Omental fat pad (tissue), 4 donors: ENCODE measurements at places on chromosomes 2 and 18. TPM values are rescaled to one million over a fixed set of nuclear protein-coding genes. Genes with fewer than 3 reads are reported as not detected.

DNA sequence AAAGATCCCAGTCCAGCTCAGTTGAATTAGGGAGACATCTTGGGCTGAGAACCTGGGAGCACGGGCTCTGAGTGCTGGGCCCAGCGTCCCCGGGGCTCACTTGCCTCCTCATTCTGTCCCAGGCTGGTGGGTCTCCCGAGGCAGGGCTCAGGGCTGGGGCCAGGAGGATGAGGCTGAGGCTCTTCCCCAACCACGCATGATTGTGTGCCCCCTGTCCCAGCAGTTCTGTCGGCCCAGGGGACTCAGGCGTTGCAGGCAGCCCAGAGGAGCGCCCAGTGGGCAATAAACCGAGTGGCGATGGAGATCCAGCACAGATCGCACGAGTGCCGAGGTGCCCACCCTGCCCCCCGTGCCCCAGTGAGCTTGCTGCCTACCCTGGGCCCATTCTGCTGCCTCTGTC, 910 bp downstream of the PRSS56 start:
- no peak for DNase-seq

DNA sequence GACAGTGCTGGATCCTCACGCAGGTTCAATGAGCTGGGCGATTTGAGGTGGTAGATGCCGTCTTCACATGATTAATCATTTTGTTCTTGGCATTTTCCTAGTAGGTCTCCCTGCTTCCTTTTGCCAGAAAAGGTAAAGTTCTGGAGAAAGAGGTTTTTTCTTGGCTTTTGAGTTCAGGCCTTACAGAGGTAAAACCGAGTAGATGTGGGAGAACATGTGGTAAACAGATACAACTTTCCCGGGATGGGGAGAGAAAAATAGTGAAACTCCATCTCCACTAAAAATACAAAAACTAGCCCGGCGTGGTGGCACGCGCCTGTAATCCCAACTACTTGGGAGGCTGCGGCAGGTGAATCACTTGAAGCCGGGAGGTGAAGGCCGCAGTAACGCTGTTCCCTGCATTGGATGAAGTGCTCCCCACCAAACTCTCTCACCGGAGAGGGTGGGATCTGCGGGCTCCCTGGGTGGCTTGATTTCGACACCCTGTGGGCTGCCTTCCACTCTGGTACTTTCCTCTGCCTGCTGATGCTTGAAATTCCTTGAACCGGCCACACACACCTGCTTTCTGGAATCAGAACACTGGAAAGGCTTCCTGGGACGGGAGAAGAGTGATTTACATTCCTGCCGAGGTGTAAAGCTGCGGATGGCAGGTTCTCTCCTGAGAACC, 88.8 kb downstream of the ACTR3 start:
- no peak for DNase-seq

DNA sequence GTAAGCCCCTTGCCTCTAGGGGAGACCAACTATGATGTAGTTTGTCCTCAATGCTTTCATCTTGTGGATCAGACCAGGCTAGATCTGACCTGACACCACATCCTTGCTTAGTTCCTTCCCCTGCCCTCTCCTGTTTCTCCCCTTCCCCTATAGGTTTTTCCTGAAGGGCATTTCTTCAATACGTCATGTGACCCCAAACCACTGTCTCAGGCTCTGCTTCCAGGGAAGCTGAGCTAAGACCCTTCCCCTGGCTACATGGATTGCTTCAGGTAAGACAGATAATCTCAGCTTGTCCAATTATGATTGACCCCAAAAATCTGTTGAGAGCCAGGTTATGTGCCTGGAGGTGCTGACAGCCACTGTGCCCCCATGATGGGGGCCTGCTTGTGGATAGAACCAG, 22.6 kb upstream of the TTL start:
- no peak for DNase-seq

Gene GKN2
- total RNA-seq = not detected

DNA sequence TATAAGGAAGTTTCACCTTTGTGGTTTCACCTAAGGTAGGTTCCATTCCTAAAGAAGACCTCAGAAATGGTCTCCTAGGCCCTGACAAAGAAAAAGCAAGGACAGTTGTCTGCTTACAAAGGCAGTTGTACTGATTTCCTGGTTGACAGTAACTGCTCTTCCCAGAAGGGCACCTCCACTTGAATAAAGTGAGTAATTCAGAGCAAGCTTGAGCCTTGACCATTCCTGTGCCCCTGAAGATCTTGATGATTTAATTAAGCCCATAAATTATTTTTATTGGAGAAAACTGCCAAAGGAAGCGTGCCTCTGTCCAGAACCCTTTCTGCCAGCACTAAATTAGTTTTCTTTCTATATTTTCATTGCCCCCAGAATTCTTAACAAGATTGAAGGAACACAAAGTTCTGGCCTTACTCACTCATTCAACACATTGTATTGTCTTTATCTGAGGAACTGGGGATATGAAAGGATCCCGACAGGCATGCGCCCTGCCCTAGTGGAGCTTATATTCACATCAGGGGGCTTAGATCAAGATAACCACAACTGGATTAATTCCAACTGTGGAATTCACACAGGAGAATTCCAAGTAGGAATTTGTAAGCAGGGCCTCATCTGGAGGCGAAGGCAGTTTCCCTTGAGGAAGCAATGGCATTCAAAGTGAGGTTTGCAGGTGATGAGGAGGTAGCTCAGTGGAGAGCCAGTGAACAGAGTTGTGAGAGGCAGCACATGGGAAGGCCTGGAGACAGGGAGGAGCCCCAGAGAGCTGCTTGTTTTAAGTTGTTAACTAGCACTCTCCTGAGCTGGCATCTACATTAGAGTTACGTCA, 21.2 kb downstream of the PTRHD1 start:
- DNase-seq = no peak

Gene CFAP65
- not detected for total RNA-seq

Gene ABCG5
- not detected for total RNA-seq

- no peak for DNase-seq
Observed at GRCh38 chr2:23589739-23590138, 204.8 kb downstream of the KLHL29 start.

DNA sequence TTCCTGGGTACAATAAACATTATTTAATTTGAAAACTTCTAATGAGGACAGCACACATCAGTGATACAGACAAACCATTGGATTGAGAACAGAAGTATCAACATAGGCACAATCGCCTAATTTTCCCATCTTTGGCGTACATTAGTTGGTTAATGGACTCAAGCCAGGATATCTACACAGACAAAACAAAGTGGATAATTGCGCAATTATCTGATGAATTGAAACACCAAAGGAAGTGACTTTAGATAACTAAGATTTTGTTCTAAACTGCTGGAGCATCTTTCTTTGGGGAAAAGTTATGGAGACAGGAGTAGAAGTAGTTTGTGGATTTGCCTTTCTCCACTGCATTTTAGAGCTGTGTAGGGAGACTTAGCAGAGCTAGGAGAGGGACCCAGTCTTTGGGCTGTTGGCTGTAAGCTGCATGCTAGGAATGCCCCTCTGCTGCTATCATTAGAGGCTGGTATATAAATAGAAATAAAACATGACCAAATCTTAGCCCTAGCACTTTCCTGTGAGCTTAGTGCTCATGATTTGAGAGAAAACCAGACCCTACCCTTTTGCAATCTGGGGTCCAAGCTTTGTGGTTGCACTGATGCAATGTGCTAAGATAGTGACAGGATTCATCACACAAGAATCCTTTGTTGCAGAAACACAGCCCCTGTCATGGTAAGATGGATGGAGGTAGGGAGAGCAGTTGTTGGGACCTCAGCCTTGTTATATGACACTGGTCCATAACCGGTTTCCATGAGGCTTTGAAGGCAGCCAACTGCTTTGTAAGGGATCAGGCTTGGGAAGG, 264.5 kb upstream of the PIK3C3 start:
- no peak for DNase-seq

- no peak for DNase-seq
Observed at GRCh38 chr2:138324068-138324771, 177.3 kb upstream of the SPOPL start.

- no peak for DNase-seq
Observed at GRCh38 chr2:11945139-11946126, 199.0 kb downstream of the LPIN1 start.

- no peak for DNase-seq
Observed at GRCh38 chr2:174916270-174916930, 88.8 kb downstream of the CHN1 start.

- DNase-seq = no peak
Observed at GRCh38 chr18:77111951-77112746, 20.4 kb downstream of the MBP start.

Gene OR6B2
- not detected for total RNA-seq

DNA sequence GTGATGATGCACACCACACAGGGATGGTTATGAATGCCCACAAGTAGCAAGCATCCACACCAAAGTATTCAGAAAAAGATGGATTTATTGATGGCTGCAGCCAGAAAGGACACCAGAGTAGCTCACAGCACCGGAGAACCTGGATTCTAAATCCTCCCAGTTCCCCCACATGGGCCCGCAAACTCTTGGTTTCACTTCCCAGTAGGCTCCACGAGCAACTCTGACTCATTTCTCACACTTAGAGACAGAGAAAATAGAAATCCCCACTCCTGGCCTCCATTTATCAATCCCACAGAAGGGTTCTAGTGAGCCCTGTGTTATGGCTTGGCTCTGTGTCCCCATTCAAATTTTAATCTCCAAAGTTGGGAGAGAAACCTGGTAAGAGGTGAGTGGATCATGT, 426.7 kb upstream of the MYT1L start:
- DNase-seq = no peak

- no peak for DNase-seq
Observed at GRCh38 chr2:230068016-230068650, 591 bp downstream of the SLC16A14 start.

- no peak for DNase-seq
Observed at GRCh38 chr2:190350371-190350770, 7.0 kb downstream of the INPP1 start.

DNA sequence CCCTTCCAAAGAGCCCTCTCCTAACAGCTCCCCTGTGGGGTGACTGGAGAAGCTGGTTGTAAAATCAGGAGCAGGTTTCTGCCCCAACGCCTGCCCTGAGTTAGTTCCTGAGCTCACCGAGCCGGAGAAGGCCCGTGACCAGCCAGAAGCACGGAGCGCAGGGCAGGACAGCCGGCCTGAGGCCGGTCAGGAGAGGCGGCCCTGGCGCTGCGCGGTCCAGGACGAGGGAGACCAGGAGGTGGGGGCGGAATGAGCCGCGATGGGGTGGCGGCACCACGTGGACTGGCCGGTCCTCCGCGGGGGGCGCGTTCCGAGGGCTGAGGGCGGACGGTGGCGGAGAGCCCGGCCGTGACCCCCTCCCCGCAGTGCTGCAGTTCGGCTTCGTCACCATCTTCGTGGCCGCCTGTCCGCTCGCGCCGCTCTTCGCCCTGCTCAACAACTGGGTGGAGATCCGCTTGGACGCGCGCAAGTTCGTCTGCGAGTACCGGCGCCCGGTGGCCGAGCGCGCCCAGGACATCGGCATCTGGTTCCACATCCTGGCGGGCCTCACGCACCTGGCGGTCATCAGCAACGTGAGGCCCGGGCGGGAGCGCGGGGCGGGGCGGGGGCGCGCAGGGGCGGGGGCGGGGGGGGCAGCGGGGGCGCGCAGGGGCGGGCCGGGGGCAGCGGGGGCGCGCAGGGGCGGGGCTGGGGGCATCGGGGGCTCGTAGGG, 29.0 kb downstream of the ANO7 start:
- DNase-seq = peak; percentile 34

Gene MAB21L4
- not detected for total RNA-seq

Gene LIPG
- 0.94 TPM for total RNA-seq
